Activated T-cell treated with anti-CD3 and anti-CD28 coated beads for 4 hours (primary cell): ENCODE measurements at places on chromosomes 6 and 20.

GRCh38 chr20:23179766-23180403 lies 93.8 kb upstream of the CD93 start:
- DNase-seq, result no peak

GRCh38 chr6:87482366-87482765 lies 9.6 kb downstream of the SLC35A1 start:
- no peak for DNase-seq

DNA sequence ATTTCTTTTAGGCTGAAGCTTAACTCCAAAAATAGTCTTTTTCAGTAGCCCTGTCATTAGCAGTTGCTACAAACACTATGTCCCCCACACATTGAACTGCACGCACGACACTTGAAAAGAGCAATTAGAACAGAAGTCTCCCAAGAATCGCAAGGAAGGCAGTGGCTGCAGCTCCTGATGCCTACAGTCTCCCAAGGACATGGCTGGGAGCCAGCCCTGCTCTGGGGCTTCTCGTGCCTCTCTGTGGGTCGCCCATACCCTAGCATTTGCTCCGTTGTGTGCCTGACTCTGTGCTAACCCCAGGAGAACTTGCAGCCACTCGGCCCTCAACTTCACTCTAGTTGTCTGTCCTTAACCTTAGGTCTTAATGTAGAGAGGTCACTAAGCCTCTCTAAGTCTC lies 454.2 kb downstream of the PTPRT start:
- DNase-seq, result no peak

DNA sequence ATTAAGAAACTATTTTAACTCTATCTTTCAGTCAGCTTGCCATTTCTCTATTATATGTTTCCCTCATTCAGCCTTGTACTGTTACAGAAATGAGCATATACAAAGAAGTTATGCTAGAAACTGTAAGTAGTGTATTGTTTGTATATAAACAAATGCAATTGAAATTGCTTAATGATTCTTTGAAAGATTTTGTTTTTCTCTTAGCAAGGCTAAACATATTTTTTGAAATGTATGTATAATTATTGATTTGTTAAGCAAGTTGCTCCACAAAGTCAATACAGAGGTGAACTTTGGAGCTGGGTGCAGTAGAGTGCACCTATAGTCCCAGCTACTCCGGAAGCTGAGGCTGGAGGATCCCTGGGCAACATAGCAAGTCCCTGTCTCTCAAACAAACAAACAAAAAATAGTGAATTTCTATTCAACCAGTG lies 253.6 kb downstream of the RNGTT start:
- DNase-seq, result no peak

DNA sequence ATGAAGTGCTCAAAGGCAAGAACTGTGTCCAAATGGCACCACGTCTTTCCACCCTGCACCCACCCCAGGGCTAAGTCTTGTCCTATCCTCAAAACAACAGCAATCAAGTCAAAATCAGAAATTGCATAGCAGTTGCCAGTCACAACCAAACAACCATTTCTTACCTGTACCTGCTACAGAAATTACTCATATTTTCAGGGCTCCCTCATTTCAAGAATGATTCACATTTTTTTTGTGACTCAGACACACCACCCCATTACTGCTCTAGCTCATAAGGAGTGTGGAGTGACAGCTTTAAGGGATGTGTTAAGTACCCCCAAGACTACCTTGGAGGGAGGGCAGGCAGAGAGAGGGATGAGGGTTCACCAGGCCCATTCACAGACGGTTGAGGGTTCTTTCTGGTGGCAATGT lies 111.7 kb downstream of the TRERF1 start:
- DNase-seq, result no peak

- DNase-seq, result peak; percentile 30
These were observed 517 bp downstream of the ACTL10 start for GRCh38 chr20:33667245-33667675.

- no peak for DNase-seq
These were observed 18.9 kb downstream of the PERP start for GRCh38 chr6:138088326-138088762.

- DNase-seq, result no peak
These were observed 407.9 kb upstream of the BTBD3 start for GRCh38 chr20:11509776-11510175.

- DNase-seq, result no peak
These were observed 31.4 kb downstream of the RGS17 start for GRCh38 chr6:153099636-153100035.

GRCh38 chr6:35363293-35363750 lies 21.0 kb downstream of the PPARD start:
- no peak for DNase-seq
